ENCODE measurements at places on chromosomes 5 and 9. TPM values are rescaled to one million over a fixed set of nuclear protein-coding genes. Genes with fewer than 3 reads are reported as not detected.

TPPP gene
- total RNA-seq: 0.19 TPM

PFN3 gene
- not detected for total RNA-seq

BARHL1 gene
- not detected for total RNA-seq

LSM11 gene
- 9.0 TPM for total RNA-seq

UGT3A1 gene
- not detected for total RNA-seq

PURA gene
- 18.3 TPM for total RNA-seq

FOXD4L4 gene
- 0.09 TPM for total RNA-seq

GAPVD1 gene
- total RNA-seq: 54.3 TPM

N4BP3 gene
- total RNA-seq: 22.8 TPM

NRG2 gene
- total RNA-seq: 2.1 TPM

FCN1 gene
- total RNA-seq: not detected

SLC4A9 gene
- total RNA-seq: not detected

KCNN2 gene
- total RNA-seq: 0.54 TPM

CMYA5 gene
- total RNA-seq: under 0.01 TPM

ADRA1B gene
- total RNA-seq: 0.94 TPM

TMC1 gene
- 2.1 TPM for total RNA-seq

ALDOB gene
- not detected for total RNA-seq

CDO1 gene
- 2.0 TPM for total RNA-seq

FAM221B gene
- total RNA-seq: not detected

PTPRD gene
- total RNA-seq: 5.8 TPM

TMEM38B gene
- 5.6 TPM for total RNA-seq

ANXA2R gene
- 3.1 TPM for total RNA-seq

AQP3 gene
- total RNA-seq: 0.19 TPM

NXNL2 gene
- not detected for total RNA-seq

P4HA2 gene
- 64.3 TPM for total RNA-seq

AGXT2 gene
- total RNA-seq: not detected

FBP2 gene
- not detected for total RNA-seq

PCDHAC2 gene
- total RNA-seq: 0.09 TPM

SOHLH1 gene
- not detected for total RNA-seq

LCN15 gene
- total RNA-seq: not detected

IL9 gene
- total RNA-seq: not detected

SCGB3A1 gene
- not detected for total RNA-seq

PCDHB4 gene
- total RNA-seq: 0.09 TPM

KCNT1 gene
- 0.09 TPM for total RNA-seq

C5orf58 gene
- not detected for total RNA-seq

RANBP17 gene
- total RNA-seq: 12.4 TPM

ST8SIA4 gene
- total RNA-seq: 8.0 TPM

F12 gene
- total RNA-seq: 0.99 TPM

TSSK1B gene
- 0.09 TPM for total RNA-seq

DIAPH1 gene
- 38.1 TPM for total RNA-seq

FOXI1 gene
- total RNA-seq: not detected

PAM gene
- 278 TPM for total RNA-seq

CCDC152 gene
- 0.56 TPM for total RNA-seq

IL5 gene
- total RNA-seq: not detected

TCF7 gene
- 0.09 TPM for total RNA-seq

TGFBI gene
- total RNA-seq: 96.9 TPM
